ENCODE measurements at places on chromosomes 4 and X. TPM values are rescaled to one million over a fixed set of nuclear protein-coding genes. Genes with fewer than 3 reads are reported as not detected.

GRCh38 chr4:79796948-79797347 is 276.1 kb downstream of the ANTXR2 start:
- DNase-seq: no peak

DNA sequence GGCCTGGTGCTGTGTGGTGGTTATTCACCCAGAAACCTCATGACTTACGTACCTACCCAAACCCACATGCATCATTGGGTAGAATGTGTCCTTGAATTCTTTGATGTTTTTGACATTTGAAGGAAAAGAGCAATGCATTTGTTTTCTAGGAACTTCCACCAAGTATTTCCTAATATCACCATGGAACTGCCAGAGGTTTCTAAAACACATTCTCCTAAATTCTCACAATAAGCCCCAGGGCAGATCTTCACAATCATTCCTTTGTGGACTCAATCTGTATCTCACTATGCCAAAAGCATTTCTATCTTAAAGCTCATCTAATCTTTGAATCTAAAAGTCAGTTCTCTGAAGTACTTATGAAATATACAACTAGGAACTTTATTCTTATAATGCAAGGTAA is 8.3 kb upstream of the ODAM start:
- DNase-seq: no peak

GRCh38 chrX:25023908-25024307 is 8.1 kb upstream of the ARX start:
- DNase-seq: no peak

DNA sequence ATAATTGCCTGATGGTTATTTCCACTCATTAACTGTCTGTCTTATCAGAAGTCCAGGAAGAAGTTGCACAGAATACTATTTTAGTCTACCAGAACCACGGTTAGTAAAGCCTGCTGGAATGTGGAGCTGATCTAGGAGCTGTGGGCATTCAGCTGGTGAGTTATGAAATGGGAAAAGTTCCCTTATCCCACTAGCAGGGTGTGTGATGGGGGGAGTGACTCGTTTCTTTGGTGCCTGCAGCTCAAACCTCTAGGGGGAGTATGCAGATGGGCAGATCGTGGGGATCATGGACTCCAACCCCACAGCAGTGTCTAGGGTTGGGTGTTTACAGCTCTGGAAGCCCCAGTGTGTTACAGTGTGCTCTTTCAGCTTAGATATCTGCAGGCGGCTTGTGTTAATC is 305.7 kb upstream of the BOD1L1 start:
- DNase-seq: no peak

CLGN gene
- total RNA-seq: 1.6 TPM

Measured in muscle of leg (tissue), 16 donors.